ENCODE measurements at places on chromosomes 3 and 15. TPM values are rescaled to one million over a fixed set of nuclear protein-coding genes. Genes with fewer than 3 reads are reported as not detected.

- DNase-seq: no peak
Measured at GRCh38 chr3:124407260-124407659, 323.0 kb upstream of the UMPS start.

DNA sequence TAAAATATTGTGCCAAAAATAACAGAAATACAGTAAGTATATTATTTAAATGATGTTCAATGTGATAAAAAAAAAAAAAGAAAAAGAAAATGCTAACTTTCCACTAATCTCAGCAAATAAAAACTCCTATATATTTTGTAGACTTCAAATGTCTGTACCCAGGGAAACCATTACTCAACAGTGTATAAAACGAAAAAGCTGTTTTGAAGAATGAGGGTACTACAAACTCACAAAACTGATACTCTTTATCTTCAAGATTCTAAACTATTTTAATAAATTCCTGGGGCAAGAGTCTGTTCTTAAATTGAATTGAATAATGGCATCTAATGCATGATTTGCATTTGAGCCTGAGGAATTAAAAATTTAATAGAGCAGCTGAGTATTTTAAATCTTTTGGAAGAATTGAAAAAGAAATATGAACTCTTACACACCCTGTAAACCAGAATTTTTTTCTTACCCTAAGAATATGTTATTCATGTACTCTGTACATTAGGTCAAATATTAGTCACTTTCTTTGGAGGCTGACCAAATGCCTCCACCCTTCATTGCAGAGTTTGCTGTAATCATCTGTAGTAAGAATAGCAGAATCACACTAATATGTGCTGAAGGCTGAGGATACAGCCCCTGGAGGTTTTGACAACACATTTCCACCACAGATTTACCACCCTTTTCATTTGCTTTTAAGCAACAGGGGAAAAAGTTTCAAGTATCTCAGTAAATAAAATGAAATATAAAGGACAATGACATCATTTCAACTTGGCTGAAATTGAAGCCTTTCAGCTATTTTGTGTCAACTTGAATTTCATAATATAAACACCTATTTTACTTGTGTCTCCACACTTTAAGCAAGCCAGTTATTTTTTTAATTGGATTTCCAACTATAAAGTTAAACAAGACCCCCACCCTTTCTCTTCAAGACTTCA lies 79.7 kb downstream of the FBN1 start:
- DNase-seq: no peak

GRCh38 chr3:168341192-168341815 lies 245.6 kb upstream of the GOLIM4 start:
- DNase-seq: no peak

- DNase-seq: no peak
Measured at GRCh38 chr3:125515421-125515820, 4.6 kb downstream of the SNX4 start.

- no peak for DNase-seq
Measured at GRCh38 chr3:46422617-46423016, 15.6 kb downstream of the CCRL2 start.

GRCh38 chr3:10334459-10334858 lies 13.5 kb upstream of the SEC13 start:
- DNase-seq: no peak

DNA sequence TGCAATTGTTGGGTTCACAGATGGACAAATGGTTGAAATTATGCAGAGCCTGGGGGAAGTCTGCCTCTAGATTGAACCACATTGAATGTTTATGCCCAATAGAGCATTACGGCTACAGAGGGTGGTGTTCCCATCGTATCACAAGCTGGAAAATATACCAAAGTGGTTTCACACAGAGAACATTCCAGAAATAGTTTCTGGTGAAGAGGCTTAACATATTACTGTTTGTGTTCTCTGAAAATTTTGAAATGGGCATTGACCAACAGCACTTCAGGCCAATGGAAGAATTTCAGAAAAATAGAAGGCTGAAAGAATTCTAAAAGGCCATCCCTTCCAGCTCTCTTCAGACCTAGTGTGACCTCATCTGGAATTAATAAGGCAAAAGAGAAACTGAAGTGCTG lies 203.9 kb downstream of the NEK10 start:
- DNase-seq: no peak

DNA sequence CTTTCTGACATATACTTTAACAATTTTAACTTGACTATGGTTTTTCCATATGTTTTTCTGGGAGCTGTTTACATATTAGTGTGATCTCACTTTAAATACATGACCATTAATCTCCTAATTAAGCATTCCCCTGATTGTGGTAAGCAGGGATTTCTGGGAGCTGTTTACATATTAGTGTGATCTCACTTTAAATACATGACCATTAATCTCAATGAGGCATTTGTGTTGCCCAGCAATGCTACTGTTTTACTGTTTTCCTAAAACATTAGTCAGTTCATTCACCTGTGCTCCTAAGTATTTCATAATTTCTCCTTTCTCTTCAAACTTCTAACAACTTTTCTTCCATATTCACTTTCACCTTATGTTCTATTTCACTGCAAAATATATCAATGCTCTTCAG lies 3.6 kb upstream of the GRAMD1C start:
- no peak for DNase-seq

DNA sequence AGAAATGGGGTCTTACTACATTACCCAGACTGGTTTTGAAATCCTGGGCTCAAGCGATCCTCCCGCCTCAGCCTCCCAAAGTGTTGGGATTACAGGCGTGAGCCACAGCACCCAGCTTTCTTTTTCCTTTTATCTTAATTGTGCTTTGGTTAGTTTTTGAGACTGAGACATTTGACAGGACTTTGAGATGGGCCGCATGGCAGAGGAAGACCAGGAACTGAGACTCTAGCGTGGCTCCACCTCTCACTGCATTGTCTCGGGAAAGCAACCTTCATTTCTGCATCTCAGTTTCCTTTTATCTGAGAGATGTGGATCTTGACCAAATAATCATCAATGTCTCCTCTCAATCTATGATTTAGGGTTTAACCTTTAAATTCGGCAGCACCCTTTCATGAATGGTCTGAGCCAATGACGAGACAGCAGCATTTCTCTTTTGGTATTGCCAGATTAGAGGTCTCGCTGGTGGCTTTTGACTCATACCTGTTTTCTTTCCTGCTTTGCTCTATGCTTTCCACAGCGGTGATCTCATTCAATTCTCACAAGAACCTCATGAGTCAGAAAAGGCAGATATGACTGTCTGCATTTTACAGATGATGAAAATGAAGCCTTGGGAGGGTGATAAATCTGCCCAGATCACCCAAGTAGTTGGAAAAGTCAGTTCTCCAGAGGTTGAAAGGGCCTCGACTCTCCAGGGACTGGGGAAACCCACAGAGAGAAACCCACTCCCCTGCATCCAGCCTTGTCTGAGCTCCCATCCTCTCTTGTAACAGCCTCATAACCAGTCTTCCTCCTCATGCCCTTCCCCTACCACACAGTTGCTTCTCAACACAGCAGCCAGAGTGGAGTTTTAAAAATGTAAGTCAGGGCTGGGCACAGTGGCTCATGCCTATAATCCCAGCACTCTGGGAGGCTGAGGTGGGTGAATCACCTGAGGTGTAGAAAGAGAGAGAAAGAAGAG lies 84.8 kb upstream of the FOXB1 start:
- no peak for DNase-seq

Gene CTXN2
- total RNA-seq: 0.10 TPM

Gene IQCF5
- not detected for total RNA-seq

Gene PLCH1
- total RNA-seq: 0.27 TPM

Gene GFM1
- 46.8 TPM for total RNA-seq

Gene ZMAT3
- 19.5 TPM for total RNA-seq
